ENCODE measurements at places on chromosomes 13 and 19. TPM values are rescaled to one million over a fixed set of nuclear protein-coding genes. Genes with fewer than 3 reads are reported as not detected.

Gene PRKCG
- total RNA-seq, result not detected

Gene C19orf18
- not detected for total RNA-seq

Gene SBK3
- total RNA-seq, result 0.12 TPM

Gene GDF15
- 82.9 TPM for total RNA-seq

Gene RASAL3
- not detected for total RNA-seq

Gene MYO16
- total RNA-seq, result under 0.01 TPM

Gene KANK3
- total RNA-seq, result 0.33 TPM

All from uterine smooth muscle cell (primary cell).